ENCODE measurements at places on chromosomes 12 and 14.

DNA sequence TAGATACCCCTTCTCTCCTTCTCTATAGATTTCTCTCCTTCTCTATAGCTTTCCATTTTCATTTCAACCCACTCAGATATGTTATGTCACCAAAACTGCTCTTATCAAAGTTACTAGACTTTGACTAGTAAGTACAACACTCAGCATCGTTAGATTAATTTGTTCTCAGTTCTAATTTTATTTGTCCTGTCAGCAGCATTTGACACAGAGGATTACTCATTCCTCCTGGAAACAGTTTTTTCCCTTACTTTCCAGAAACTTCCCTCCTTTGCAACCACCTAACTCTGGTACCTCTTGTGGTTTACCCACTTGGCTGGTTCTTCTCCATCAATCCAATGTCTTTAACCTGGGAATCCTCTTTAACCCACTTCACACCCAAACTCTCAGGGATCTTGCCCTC, 423.7 kb downstream of the TMTC2 start:
- DNase-seq = no peak

DNA sequence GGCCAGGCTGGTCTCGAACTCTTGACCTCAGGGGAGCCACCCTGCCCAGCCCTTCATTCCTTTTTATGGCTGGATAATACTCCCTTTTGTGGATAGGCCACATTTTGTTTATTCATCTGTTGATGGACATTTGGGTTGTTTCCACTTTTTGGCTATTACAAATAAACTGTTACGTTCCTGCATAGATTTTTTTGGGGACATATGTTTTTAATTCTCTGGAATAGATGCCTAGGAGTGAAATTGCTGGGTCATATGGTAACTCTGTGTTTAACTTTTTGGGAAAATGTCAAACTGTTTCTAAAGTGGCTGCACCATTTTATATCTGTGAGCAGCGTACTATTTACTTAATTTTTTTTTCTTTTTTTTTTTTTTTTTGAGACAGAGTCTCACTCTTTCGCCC, 9.8 kb downstream of the KMT5A start:
- no peak for DNase-seq

GRCh38 chr12:71797531-71797930, 42.0 kb upstream of the TBC1D15 start:
- no peak for DNase-seq

DNA sequence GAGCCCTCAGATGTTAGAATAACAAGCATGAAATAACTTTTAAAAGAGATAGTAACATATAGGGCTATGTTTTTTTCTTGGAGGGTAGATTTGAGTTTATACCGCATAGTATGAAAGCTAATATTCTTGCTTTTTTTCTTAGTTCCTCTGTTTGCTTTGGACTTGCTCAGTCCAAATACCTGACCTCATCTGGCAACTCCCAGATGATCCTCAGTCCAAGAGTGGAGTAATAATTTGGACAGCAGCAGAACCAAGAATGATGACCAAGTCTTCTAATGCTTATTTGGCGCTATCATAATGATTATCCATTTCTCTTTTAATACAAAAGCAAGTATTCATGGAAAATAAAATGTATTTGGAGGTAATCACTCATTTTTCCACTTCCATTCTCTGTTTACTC, 45.6 kb downstream of the GUCY2C start:
- DNase-seq = no peak

DNA sequence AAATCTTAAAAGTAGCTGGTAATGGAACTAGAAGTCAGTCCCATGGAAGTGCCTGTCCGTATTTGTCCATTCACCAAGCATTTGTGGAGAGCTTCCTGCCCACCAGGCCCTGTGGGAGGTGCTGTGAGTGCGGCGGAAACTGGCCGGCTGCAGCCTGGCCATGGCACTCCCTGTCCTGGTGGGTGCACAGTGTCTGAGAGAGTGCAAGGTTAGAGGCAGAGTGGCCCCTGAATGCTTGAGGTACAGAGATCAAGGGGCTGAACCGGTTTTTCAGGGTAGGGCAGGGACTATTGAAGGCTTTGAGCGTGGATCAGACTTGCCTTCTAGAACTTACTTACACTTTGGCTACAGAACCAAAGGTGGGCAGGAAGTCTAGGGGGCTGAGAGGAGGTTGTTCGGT, 92.9 kb downstream of the ESR2 start:
- no peak for DNase-seq

DNA sequence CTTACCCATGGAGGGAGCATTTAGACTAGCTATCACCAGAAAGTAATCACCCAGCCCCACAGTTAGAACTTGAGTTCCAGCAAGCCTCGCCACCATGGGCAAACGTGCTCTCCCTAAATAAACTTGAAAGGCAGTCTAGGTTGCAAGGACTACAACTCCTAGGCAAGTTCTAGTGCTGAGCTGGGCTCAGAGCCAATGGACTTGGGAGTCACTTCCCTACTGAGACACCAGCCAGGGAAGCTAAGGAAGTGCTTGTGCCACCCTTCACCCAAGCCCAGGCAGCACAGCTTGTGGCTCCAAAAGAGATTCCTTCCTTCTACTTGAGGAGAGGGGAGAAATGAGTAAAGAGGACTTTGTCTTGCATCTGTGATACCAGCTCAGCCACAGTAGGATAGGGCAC, 57.9 kb downstream of the SLCO1A2 start:
- DNase-seq = no peak

GRCh38 chr12:46260913-46261476, 7.8 kb downstream of the SLC38A1 start:
- no peak for DNase-seq

- no peak for DNase-seq
Measured at GRCh38 chr14:76657404-76657803, 103.9 kb upstream of the VASH1 start.

DNA sequence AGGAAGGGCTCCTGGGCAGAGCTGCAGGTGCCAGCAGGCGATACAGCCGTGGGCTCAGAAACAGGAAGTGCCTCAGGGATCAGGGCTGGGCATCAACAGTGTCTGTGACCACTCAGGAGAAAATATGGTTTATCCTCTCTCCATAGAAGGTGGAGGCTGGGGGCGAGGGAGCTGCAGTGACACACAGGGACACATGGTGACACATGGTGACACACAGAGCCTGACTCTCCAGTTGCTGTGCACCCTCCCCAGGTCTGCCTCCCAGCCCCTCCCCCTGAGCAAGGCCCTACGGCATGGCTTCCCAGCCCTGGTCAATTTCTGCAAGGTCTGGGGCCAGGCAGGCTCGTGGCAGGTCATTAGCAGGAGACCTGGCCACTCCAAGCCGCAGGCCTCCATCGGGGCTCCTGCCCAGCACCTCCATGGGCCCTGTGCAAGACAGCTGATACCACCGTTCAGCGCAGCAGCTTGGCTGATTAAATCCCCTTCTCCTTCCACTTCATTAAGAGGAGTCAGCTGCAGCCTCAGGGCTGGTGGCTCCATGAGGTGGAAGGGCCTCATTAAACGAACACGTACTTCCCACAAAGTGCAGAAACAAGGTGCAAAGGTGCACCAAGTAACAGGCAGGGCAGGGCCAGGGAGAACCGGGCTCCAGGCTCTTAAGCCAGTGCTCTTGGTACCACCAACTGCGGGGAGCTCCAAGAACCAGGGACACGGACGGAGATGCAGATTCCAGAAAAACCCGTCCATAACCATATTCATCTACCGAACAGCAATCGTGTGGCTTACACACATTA, 60.7 kb downstream of the CCNK start:
- DNase-seq = peak; percentile 76

DNA sequence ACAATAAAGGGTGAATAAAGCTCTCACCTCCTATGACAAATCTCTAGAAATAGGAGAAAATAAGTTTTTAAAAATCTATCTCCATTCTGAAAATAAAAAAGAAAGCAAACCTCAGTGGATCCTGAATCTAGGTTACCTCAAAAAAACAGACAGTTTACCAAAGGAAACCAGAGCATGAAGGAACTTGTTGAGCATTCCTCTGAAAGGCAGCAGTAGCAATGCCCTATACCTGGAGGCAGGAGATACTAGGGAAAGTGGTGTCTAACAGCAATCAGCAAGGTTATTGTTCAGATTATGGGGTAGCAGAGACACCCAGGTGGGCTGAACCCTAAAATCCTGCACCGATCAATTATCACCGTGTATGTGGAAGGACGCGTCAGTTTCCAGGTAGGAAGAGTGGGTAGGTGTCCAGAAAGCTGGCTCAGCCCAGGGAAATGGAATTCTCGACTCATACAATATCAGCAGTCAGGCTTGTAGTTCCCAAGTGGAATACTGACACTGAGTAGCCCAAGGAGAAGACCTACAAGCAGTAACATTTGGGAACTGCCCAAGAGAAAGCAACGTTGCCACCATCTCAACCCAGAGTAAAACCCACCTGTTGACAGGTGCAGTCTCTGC, 128.3 kb downstream of the ST8SIA1 start:
- no peak for DNase-seq

- no peak for DNase-seq
Measured at GRCh38 chr12:49295082-49295936, at the start of gene PRPH. Gene PRPH, plus strand, starts transcription at chr12:49295147. Its CDS starts 54 bp downstream, at chr12:49295201.

GRCh38 chr12:86261578-86261977, 5.4 kb upstream of the MGAT4C start:
- DNase-seq = no peak

DNA sequence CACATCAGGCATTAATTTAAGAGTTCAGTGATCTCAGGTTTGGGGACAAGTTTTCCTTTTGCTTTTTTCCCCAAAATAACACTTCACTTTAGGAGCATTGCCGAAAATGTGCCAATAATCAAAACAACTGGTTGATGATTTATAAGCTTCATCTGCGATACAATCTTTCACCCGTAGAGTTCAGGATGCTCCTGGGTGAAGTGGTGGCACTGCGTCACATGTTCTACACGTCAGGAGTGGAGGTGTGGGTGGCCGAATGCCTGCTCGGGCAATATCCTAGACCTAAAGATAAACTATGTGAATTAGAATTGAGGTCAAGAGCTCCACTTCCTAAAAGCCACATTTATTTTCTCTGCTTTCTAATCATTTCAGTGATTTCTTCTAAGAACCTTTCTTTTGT, 70.9 kb upstream of the DICER1 start:
- no peak for DNase-seq

DNA sequence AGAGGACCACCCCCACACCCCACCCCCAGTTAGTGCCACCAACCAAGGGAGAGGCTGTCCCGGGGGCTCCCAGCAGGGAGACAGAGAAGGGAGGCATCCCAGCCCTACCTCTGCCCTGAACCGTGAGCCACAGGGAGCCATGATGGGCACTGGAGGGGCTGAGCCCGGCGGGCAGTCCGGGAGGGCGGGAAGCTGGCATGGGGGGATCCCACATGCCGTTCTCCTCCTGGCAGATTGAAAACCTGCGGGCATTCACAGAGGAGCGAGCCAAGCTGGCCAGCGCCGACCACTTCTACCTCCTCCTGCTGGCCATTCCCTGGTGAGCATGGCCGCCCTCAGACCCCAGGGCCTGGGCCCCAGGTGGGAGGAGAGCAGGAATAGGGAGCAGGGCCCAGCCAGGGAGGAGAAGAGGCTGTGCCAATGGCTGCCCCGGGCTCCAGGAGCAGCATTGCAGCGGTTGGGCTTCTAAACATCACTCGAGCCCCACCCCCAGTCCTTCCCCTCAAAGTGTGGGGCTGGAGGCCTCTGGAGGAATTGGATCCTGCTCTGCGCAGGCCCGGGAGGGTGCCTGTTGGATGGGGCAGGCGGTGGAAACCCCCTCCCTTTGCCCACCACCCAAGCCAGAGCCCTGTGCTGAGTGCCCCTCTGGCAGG, 14.5 kb upstream of the ADSS1 start:
- DNase-seq = no peak

GRCh38 chr12:124640056-124640455, 72.6 kb upstream of the NCOR2 start:
- no peak for DNase-seq

DNA sequence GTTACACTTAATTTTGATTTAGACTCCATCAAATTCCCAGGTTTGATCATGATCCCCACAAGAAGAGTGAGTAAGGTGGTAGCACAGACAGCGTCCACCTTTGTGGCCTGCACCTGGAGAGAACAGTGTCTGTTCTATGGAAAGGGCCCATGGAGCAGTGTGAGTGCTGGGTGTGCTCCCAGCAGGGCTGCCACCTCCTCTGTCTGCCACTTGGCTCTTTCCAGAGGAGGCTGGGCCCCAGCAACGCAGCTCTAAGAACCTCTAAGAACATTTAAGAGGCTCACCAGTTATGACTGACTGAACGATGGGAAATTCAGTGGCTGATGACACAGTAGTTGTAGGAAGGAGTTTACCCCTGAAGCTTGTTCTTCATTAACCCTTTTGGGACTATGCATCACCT, 17.3 kb downstream of the VDR start:
- DNase-seq = no peak

DNA sequence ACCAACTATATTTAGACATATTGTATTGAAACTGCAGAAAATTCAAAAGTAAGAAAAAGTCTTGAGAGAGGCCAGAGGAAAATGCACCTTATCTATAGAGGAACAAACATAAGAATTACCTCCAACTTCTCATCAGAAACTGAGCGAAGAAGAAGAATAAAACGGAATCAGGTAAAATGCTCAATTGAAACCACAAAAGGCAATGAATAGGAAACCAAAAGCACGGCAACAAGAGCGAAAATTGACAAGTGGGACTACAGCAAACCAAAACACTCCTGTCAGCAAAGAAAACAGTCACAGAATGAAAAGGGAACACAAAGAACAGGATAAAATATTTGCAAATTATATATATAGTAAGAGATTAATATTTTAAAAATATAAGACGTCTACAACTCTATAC, 61.9 kb upstream of the PARP11 start:
- no peak for DNase-seq

GRCh38 chr14:71308671-71309070, 401.4 kb downstream of the PCNX1 start:
- no peak for DNase-seq

- no peak for DNase-seq
Measured at GRCh38 chr14:31785574-31785973, 224.4 kb downstream of the NUBPL start.

DNA sequence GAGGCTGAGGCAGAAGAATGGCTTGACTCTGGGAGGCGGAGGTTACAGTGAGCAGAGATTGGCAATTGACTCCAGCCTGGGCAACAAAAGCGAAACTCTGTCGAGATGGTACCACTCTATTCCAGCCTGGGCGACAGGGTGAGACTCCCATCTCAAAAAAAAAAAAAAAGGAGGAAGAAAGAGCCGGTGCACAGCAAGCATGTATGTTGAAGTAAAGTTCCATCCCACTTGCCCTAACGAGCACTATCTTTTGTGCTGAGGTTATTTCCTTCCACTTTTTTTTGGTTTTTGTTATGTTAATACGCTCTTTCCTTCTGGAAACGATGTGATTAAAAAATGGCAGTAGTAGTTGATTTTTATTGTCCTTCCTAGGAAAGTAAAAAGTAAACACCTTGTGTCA, 19.5 kb upstream of the GOLGA5 start:
- DNase-seq = no peak
